ENCODE measurements at places on chromosomes 11 and 22. TPM values are rescaled to one million over a fixed set of nuclear protein-coding genes. Genes with fewer than 3 reads are reported as not detected.

MYEOV gene
- total RNA-seq: not detected

MMP27 gene
- total RNA-seq: not detected

ART5 gene
- total RNA-seq: 6.3 TPM

RAB38 gene
- 13.8 TPM for total RNA-seq

DNA sequence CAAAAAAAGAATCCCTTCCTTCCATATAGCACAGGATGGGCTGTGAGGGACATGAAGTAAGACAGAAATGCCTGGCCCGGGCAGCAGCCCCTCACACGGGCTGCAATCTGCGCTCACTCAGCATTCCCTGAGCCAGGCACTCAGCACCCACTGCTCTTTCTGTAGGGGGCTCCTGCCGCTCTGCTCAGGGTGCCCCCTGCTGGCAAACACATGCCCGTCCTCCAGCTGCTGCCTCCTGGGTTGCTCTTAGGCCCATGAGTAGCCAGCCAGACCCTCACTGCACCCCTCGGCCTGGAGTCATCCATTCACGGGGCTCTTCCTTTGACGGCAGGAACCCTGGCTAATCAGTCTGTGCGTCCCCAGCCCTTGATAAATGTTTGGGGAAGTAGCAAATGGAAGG is 6.9 kb downstream of the MCAT start:
- peak; percentile 60 for DNase-seq

DNA sequence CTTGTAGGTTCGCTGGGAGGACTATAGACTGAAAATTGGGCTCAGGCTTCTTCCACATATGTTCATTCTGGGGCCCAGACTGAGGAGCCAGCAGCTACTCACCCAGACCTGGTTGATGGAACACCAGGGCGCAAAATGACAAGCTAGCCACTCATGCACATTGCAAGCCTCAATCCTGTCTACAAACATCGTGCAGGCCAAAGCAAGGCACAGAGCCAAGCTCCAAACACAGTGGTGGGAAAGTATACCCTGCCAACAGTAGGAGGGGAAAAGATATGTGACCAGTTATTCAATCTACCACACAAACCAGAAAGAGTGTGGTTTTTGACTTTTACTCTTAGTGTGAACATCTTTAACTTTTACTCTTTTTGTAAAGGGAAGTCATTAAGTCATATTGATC is 660.5 kb downstream of the NTM start:
- no peak for DNase-seq

DNA sequence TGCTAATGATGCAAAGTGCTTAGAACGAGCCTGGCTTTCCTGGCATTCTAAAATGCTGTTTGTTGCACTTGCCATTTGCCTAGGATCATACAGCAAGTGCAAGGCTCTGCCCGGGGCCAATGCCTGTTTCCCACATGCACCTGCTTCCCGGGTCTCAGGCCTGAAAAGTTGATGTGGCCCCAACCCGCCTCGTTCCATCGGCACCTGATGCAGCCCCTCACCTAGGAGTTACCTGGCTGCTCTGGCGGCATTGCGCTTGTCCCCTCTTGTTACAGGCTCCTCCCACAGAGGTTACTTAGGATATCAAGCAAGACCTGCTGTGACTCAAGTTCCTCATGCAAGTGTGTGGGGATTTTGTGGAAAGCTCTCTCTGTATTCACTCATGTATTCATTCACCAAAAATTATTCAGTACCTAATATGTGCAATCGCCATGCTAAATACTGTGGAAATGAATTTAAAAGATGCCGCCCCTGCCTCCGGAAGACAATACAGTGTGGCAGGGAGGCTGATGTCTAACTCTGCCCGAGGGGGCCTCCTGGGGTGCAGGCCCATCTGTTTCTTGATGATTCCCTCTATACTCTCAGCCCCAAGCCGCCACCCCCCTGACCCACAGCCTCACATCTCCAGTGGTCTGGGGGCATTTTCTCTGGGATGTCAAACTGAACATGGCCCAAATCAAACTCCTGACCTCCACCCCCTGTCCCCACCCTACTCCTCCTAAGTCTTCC is 184.5 kb downstream of the EFCAB6 start:
- no peak for DNase-seq

Data from hepatocyte (in vitro differentiated cells).